ENCODE measurements at places on chromosomes 5 and 9. TPM values are rescaled to one million over a fixed set of nuclear protein-coding genes. Genes with fewer than 3 reads are reported as not detected.

- no peak for DNase-seq
These were observed 2.1 kb downstream of the GPR150 start for GRCh38 chr5:95621839-95622629.

GRCh38 chr5:79181419-79182022 is 54.4 kb upstream of the JMY start:
- no peak for DNase-seq

- no peak for DNase-seq
These were observed 261.8 kb upstream of the RFX3 start for GRCh38 chr9:3787628-3788027.

DNA sequence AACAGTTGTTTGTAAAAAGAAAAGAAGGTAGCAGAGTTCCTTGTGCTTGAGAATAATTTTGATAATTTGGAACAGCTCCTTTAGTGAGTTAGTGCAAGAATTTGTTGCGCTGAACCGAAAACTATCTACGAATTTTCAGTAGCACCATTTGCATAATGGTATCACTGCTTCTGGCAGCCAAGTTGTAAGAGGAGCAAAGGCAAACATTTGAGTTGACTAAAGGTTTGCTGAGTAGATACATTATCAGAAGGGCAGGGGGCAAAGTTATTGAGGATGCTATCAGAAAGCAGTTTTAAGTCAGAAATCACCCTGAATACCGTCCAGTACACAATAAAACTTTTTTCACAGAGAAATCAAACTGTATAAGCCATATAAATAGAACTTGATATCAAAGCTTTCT is 181.5 kb upstream of the MOCS2 start:
- DNase-seq: no peak

DNA sequence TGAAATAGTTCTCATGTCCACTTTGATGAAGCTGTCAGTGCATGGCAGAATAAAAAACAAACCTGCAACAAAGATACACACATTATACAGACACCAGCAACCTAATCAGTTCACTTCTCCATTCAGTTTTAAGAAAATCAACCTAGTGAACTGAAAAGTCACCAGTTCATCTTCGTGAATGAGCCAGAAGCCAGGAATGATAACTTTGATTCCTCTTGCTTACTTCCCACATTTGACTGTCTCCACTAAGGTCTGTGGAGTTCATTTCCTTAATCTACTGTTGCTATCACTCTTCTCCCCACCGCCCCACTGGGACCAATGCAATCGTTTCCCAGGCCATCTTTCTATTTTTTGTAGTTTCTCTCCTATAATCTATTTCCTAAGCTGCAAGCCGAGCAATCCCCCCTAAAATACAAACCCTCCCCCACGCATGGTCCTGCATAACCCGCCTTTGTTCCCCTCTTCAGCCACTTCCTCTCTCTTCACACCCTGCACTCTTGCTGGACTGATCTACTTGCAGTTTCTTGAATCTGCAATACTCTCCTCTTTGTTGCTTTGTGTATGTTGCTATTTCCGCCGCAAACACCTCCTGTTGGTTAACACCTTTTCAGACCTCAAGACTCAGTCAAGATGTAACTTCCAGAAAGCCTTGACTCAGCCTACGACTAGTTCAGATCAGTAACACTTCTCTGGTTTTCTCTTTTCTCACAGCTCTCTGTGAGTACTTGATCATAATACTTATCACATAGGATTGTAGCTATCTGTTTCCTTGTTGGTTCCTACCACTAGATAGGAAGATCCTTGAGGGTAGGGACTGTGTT is 16.6 kb downstream of the STOM start:
- no peak for DNase-seq

DNA sequence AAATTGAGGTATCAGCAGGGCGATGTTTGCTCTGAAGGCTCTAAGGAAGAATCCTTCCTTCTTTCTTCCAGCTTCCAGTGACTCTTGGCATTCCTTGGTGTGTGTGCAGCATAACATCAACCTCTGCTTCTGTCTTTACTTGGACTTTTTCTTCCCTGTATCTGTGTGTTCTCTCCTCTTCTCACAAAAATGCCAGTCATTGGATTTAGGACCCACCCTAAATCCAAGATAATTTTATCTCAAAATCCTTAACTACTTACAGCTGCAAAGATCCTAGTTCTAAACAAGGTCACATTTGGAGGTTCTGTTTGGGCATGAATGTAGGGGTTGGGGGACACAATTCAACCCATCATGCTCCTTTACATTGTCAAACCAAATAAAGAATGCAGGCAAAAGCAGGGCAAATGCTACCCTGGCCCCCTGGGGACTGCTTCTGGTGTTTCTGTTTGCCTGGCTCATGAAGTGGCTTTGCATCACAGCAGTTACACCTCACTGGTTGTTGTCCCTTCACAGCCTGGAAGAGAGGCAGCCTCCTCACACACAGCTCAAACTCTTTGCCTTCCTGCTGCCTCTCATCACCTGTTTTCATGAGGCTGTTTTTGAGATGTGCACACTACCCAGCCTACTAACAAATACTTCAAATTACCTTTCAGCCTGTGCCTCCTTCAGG is 64.8 kb upstream of the PLCXD3 start:
- DNase-seq: no peak

GRCh38 chr9:110156416-110156815 is 51.5 kb downstream of the C9orf152 start:
- no peak for DNase-seq

GRCh38 chr9:8534828-8535227 is 735.2 kb upstream of the DMAC1 start:
- DNase-seq: no peak

DNA sequence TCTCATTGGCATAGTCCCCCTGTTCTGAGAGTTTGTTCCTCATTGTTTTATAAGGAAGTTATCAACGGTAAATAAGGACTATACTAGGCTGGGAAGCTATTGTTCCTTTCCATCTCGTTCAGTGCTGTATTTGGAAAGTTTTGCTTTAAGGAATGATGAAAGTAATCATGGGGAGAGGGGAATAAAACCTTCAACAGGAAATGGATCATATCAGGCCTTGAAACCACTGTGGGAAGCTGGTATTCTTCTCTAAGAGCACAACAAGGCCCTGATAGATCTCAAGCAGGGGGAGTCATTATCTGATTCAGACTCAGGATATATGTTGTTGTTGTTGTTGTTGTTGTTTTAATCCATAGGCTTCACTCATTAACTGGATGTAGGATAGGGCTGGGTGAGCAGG is 474.5 kb downstream of the ENC1 start:
- no peak for DNase-seq

DNA sequence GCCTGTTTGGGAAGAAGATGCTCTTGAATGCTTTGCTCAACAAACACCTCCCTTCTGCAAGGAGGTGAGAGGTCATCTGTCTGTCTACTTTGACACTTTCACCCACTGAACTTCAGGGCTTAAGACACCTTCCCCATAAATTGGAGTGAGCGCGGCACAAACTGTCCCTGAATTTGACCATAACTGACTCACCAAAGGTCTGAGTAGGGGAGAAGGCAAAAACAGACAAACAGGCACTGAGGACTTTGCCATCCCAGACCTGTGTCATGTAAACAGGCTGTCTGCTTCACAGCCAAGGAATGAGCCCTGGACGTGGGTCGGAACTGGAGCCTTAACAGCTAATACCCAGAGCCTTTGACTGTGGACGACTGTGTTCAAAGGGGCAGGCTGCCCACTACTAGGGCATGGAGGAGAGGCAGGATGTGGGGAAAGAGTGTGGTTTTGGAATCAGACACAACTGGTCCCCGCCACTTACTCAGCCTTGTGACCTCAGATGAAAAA is 320.9 kb upstream of the KLF4 start:
- DNase-seq: no peak

DNA sequence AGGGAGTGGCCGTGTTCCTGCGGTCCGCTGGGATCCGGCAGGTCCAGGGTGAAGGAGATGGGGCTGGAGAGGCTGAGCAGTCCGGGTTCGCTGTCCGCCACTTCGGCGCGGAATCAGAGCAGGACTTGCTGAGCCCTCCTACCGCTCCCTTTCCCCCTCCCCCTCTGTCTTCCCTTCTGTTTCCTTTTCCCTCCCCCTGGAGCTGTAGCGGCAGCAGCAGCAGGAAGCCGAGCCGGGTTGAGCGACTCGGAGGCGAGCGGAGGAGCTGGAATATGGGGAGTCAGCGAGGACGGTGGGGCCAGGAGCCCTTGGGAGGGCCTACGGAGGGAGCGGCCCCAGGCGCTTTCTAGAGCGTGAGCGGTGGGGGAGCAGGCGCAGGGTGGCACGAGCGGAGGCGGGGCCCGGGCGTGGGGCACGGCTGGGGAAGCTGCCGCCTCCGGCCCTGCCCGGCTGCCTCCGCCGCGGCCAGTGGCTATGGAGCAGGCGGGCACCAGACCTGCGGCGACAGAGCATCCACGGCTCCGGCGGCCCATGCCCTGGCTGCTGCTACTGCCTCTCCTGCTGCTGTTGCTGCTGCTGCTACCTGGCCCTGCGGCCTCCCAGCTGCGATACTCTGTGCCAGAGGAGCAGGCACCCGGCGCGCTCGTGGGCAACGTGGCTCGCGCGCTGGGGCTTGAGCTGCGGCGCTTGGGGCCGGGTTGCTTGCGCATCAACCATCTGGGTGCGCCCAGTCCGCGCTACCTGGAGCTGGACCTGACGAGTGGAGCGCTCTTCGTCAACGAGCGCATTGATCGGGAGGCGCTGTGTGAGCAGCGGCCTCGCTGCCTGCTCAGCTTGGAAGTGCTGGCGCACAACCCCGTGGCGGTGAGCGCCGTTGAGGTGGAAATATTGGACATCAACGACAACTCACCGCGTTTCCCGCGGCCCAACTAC is at the start of gene PCDHAC2:
PCDHAC2 (plus strand) TSS at position 184 of the 933 bp plus-strand sequence; CDS start at position 475, 291 bp downstream.
- DNase-seq: peak; percentile 28

DNA sequence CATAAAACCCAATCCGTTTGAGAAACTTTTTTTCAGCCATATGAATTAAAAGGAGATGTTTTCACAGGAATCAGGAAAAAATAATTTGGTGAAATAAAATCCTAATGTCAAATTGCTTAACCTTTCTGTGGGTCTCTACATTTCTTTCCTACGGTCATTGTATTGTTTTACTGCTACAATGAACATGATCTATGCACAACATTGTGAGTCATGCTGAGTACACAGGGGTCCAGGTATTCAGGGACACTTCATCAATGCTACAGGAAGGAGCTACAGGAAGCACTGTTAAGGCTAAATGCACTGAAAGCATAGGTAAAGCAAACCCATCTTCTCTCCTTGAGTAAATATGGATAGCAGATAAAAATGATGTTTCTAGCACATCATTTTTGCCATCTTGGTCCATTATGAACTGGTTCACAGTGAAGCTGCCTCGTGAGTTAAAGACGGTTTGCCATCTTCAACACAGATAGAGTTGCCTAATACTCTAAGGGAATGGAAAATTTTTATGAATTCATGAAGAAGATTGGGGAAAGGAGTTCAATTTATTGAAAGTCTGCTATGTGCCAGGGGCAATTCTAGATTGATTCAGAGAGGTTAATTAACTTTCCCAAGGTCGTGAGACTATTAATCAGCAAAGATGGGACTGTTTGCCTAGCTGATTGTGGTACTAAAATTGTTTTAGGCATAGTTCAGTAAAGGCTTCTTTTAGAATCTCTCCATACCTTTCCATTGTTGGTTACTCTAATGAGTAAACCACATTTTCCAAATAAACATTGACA is 85.5 kb downstream of the DIRAS2 start:
- no peak for DNase-seq

GRCh38 chr9:124355039-124355940 is 60.0 kb downstream of the PSMB7 start:
- DNase-seq: no peak

- no peak for DNase-seq
These were observed 27.3 kb upstream of the STC2 start for GRCh38 chr5:173355561-173355960.

- DNase-seq: no peak
These were observed 101.9 kb upstream of the SLC44A1 start for GRCh38 chr9:105142406-105143135.

GRCh38 chr5:93990504-93991070 is 249.2 kb upstream of the POU5F2 start:
- no peak for DNase-seq

DNA sequence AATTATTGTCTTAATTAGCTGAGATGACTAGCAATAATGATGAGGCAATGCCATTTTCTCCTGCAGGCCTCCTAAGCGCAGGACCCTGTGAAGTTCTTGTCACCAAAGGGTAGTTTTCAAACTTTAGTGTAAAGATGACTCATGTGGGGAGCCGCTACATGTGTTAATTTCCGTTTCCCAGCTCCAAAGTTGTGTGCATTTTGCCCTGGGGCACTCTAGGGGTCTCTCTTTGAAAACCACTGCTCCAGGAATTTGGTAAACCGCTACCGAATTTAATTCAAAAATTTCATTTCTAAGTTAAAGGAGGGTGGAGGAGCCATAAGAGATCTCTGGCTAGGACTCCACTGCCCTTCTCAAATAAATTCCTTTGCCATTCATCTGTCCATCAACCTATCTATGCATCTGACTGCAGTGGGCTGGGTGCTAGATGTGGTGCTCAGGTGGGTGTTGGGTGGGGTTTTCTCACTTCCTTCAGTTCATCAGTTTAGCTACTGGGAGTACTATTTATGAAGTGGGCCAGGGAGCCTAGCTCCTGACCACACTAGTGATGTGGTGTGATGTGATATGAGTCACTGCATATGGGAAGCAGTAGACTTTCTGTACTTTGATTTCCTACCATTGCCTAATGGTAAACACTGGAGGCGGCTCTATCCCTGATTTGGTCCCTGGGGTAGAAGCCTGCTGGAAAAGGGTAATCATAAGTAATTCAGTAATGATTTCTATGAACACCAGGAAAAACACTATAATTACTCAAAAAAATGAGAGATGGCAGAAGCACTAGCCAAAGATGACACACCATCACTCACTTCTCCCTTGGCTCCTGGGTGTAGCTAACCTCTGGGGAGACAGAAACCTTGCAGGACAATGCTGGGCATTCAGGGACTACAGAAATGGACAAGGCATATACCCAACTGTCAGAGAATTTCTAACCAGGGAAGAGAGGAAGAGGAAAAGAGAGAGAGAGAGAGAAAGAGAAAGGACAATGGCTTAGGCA is 4.0 kb upstream of the ZSWIM6 start:
- no peak for DNase-seq

The LIX1 gene
- total RNA-seq: not detected

The XRCC4 gene
- not detected for total RNA-seq

The LAMC3 gene
- total RNA-seq: 58.5 TPM

The IRX2 gene
- not detected for total RNA-seq

The HAVCR2 gene
- 1.0 TPM for total RNA-seq

The S1PR3 gene
- total RNA-seq: 42.1 TPM

The SLC46A2 gene
- not detected for total RNA-seq

The PCDHB13 gene
- total RNA-seq: 7.1 TPM

The FAM200C gene
- total RNA-seq: 10.3 TPM

The HK3 gene
- total RNA-seq: 4.1 TPM

The CER1 gene
- total RNA-seq: 0.97 TPM

The SMIM33 gene
- not detected for total RNA-seq

All from uterus (tissue), 4 donors.